ENCODE measurements at places on chromosomes 11 and 22.
A peak's percentile ranks its signal among the peaks of the same experiment; 100 is the strongest.

GRCh38 chr11:9269492-9270013 lies 4.4 kb upstream of the DENND5A start:
- DNase-seq = no peak

GRCh38 chr22:39472570-39473556 lies 16.1 kb downstream of the MGAT3 start:
- DNase-seq = peak; percentile 52

DNA sequence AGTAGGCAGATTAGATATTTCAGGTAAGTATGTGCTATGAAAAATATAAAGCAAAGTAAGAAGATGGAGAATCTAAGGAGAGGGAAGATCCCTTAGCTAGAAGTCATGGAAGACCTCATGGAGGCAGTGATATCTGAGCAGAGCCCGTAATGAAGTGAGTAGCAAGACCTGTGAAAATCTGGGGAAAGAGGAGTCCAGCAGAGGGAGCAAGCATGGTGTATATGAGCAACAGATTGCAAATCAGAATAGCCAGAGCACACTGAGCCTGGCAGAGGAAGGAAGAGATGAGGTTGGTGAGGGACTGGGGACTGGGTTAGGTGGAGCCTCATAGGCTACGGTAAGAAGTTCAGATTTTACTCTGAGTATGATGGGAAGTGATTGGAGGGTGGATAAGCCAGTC lies 9.4 kb downstream of the LHFPL7 start:
- DNase-seq = peak; percentile 36

DNA sequence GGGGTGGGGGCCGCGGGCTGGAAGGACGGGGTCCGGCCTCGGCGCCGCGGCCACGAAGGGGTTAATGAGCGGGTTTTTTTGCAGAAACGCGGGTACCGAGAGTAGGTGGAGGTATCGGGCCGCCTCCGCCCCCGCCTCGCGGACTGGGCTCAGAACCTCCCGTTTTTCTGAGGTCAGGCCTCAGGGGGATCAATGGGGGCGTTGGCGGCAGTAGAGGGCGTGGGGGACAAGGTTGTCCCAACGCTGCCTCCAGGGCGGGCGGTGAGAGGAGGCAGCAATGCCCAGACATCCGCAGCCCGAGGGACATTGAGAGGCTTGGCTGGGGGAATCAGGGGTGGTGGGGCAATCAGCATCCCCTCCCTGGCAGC lies 34.8 kb upstream of the PRODH start:
- no peak for DNase-seq

GRCh38 chr11:35734669-35735410 lies 72.3 kb downstream of the TRIM44 start:
- DNase-seq = peak; percentile 40

DNA sequence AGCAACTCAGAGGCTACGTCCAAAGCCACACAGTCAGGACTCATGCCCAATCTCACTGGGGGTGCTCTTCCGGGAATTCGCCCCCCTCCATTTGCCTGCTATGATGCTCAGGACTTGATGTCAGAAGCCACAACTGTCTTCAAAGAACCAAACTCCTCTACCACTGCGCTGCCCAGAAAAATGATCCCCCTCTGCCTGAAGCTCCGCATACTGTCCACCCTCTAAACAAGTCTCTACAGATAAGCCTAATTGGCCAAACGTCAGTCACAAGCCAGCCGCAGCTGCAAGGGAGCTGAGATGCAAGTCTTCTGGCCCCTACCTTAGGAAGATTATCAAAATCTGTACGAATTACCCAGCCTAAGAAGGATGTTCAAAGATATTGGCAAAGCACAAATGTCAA lies 294.6 kb downstream of the BUD13 start:
- no peak for DNase-seq

GRCh38 chr11:112631333-112631732 lies 329.9 kb upstream of the NCAM1 start:
- no peak for DNase-seq

GRCh38 chr22:46107089-46107664 lies 43.1 kb upstream of the PPARA start:
- peak; percentile 72 for DNase-seq

- DNase-seq = no peak
Observed at GRCh38 chr22:49185312-49185969, 642.2 kb downstream of the BRD1 start.

DNA sequence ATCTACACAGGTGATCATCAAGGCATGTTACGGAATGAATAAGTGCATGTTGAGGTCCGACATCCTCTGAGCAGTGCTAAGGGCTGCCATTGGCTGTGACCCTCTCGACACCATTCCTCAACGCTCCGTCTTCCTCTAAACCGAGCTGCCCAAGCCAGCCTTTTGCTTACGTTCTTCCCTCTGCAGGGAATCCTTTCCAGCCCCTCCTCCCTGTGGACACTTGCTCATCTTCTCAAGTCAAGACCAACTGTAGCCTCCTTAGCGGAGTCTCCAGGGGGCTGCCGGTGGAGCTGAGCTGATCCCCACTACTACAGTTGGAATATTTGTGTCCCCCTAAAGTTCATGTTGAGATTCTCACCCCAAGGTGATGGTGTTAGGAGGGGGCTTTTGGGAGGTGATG lies 781.0 kb downstream of the TBC1D22A start:
- DNase-seq = no peak

DNA sequence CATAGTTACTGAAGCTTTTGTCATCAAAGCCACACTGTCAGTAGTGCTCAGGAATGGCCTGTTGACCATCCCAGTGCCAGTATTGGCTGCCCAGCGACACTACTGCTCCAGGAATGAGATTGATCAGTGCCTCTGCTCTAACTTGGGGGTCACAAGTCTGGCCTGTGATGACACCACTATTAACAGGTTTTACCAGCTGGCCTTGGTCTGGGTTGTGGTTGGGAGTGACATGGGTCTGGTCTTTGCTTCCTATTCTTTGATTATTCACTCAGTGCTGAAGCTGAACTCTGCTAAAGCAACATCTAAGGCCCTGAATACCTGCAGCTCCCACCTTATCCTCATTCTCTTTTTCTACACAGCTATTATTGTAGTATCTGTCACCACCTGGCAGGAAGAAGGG lies 21.5 kb downstream of the OR56B4 start:
- no peak for DNase-seq

DNA sequence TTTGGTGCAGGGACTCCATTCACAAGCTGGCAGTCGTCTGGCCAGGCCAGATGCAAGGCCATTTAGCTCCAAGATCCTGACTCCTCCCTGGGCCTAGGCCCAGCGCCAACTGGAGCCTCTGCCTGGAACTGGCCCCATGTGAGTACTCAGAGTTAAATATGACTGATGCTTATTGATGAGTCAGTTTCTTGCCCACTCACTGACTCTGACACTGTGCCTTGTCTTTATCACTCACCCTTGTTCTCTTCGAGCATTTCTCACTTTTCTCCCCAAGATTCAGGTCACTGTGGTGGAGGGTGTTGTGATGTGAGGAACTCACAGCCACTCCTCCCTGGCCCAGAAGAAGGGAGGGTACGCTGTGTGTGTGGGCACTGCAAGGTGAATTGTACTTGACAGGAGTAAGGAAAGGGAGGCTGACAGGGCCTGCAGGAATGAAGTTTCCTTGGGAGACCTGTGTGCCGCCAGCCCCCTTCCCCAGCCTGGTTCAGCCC lies 23.2 kb upstream of the ST3GAL4 start:
- DNase-seq = no peak

GRCh38 chr11:36372101-36372771 lies 76.1 kb downstream of the PRR5L start:
- DNase-seq = peak; percentile 57

GRCh38 chr22:48741540-48741939 lies 1086.1 kb downstream of the BRD1 start:
- DNase-seq = no peak

- DNase-seq = no peak
Observed at GRCh38 chr11:113119074-113119473, 157.9 kb downstream of the NCAM1 start.

DNA sequence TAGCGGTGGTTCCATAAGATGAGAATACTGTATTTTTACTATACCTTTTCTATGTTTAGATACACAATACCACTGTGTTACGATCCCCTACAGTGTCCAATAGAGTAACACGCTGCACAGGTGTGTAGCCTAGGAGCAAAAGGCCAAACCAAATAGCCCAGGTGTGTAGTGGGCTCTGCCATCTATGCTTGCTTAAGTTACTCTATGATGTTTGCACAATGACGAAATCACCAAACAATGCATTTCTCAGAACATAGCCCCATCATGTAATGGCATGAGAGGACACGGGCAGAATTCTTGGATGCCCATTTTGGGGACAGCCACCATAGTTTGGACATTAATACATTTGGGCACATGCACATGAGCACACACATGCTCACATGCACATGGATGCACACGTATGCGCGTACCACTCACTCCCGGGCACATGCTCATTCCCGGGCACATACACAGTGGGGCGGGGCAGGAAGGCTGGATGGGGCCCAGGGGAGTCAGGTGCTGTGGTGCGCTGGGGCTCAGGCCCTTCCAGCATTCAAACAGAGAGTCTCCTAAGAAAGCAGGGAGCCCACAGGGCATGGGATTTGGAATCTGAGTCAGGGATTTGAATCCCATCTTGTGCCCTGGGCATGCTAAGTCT lies 51.1 kb downstream of the RTN4R start:
- peak; percentile 63 for DNase-seq

DNA sequence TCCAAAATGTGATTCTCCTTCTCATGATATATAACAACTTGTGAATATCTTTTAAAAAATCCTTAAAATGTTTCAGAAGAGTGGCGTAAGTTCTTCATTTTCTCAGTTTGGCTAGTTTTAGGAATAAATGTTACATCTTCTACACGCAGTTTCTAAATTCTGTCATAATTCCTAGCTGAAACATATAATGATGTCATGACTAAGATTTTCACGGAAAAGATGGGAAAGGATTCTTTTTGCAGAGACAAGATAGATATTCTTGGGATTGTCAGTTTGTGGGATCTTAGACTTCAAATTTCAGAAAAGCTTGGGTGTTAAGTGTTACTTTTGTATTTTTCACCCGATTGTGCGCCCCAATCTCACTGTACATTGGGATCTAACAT lies 1.7 kb downstream of the EED start:
- DNase-seq = peak; percentile 29

DNA sequence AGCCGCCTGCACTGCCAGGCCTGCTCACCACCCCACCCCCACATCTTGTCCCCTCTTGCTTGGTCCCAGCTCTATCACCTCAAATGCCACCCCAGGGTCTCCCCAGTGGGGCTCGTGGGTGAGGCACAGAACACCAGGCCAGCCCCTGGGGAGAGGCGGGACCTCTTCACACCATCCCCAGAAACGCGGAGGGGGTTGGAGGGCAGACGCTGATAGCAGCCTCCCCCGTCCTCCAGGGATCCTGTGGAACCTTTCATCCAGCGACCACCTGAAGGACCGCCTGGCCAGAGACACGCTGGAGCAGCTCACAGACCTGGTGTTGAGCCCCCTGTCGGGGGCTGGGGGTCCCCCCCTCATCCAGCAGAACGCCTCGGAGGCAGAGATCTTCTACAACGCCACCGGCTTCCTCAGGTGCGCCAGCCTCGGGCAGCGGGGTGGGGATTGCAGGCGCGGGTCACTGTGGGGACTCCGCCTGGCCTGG lies 5.8 kb downstream of the PKP3 start:
- no peak for DNase-seq

DNA sequence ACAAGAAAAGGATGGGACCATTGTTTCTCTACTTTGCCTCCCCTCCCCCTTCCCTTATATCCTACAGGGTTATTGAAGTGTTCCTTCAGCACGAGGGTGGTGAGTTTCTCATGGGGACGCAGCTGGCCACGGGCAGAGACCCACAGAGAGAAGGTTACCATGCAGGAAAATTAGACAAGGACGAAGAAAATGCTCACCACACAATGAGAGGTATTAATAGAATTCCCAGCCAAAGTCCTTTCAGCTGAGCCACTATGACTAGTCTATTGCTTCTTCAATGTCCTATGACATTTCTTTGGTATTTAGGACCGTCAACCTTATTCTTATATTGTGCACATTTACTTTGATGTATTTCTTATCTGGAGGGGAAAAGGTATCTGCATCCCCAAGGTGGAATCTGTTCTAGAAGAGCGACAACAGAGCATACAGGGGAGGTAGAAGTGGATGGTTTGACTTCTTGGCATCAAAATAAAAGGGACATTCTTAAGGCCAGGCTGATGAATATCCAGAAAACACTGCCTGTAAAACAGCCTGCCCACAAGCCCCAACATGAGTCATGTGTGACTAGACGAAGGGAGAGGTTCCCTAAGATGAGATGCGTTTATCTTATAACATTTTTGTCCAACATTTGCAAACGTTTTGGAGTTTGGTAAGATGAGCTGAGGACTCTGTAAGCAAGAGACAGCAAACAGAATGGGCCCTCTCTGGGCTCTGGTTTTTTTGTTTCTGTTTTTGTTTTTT lies 209.8 kb upstream of the NARS2 start:
- no peak for DNase-seq

DNA sequence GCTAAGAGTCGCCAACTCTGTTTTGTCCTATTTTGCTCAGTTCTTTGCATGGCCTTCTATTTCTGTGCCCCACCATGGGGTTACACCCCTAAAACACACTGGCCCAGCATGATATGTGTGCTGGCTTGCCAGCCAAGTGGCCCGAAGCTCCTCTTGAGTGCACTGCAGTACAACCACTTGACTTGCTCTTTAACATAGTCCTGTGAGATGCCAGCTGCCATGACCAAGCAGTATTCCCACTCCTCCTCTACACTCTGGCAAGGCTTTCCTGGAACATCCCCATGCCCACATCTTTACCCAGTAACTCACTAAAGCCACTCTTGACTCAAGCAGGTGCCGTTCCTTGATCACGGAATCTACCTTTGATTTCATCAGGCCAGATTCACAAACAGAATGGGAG lies 102.9 kb upstream of the GAL start:
- no peak for DNase-seq

DNA sequence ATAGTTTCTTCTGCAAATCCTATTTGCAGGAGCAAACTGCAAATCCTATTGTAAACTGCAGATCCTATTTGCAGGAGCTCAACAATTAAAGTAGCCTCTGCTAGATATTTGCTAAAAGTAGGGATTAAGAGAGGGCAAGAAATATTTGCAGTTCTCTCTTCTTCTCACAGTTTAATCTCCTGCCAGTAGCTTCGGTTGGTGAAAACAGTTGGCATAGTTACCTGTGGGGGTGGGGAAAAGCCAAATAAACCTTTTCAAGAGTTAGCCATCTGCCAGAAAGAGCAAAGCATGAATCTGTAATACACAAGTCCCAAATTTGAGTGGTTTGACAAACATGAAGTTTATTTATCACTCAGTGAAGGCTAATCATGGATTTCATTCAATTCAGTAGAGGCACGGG lies 942.5 kb downstream of the JRKL start:
- no peak for DNase-seq

Measured in HT-29 (cell line).